A673 (cell line): ENCODE measurements at places on chromosomes 16 and 17. TPM values are rescaled to one million over a fixed set of nuclear protein-coding genes. Genes with fewer than 3 reads are reported as not detected.

- no peak for DNase-seq
These were observed 365.1 kb downstream of the CDH8 start for GRCh38 chr16:61671161-61671560.

DNA sequence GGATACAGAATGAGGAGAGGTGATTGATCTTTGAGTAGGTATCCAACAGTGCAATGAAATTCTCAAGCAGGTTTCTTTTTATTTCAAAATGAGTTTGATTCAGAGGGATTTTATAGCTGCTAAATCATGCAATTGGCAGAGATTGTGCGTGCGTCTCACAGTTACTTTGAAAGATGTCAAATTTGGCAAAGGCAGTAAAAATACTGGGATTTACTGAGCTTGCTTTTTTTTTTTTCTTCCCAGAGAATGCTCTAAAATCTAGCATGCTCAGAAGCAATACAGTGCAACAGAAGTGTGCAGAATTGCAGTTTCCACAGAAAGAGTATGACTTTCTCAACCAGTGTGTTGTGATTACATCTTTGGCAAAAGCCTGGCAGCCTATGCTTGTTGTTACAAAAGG is 410.7 kb upstream of the GOT2 start:
- DNase-seq = no peak

GRCh38 chr17:29177871-29178749 is 2.1 kb downstream of the MYO18A start:
- no peak for DNase-seq

DNA sequence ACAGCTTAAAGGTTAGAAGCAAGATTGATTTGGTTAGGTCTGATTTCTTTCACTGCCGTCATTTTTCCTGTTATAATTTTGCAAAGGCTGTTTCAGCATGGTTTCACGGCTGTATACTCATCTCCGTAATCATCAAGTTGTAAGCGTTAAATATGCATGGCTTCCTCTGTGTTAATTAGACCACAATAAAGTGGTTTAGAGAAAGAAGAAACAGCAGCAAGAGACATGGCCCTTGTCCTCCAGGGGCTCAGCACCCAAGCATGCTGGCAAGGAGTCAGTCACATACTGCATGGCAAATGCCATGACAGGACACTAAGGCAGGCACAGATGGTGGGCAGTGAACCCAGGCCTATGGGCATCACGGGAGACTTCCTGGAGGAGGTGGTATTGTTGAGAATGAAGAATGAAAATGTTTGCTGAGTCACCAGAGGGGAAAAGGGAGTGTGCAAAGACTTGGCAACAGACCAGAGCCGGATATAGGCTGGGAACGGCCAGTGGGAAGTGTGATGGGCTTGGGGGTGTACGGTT is 61.4 kb upstream of the PLCG2 start:
- peak; percentile 33 for DNase-seq

DNA sequence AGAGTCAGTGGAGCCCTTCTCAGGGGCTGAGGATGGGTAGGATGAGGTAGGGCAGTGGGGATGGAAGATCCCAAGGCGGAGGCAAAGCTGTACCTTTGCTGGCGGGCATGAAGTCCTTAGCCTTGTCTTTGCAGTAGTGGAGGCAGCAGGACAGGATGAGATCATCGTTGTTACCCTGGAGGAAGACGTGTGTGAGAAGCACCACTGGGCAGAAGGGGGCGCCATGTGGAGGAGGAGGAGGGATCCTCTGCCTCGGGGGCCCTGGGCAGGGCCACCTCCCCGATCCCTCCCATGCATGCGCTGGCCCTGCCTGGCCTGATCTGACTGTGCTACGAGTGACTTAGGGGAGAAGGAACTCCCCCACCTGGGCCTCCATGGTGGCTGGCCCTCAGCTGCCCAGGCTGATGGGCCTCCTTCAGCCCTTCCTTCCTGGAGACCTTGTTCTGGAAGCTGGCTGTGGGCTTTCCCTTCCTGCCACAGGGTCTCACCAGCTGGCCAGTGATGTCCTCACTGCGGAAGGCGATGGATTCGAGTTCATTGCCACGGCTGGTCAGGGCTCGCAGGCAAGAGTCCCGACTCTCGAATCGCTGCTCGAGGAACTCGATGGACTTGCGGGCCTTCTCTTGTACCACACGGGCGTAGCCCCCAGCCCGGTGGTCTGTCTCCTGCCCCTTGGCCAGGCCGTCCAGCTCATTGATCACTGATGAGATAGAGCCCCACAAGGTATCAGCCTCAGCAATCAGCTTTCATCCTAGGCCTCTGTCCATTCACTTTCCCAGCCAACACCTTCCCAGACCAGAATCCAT is 10.3 kb downstream of the HIC1 start:
- peak; percentile 79 for DNase-seq

- DNase-seq = no peak
These were observed 208.2 kb downstream of the C16orf78 start for GRCh38 chr16:49581630-49582298.

DNA sequence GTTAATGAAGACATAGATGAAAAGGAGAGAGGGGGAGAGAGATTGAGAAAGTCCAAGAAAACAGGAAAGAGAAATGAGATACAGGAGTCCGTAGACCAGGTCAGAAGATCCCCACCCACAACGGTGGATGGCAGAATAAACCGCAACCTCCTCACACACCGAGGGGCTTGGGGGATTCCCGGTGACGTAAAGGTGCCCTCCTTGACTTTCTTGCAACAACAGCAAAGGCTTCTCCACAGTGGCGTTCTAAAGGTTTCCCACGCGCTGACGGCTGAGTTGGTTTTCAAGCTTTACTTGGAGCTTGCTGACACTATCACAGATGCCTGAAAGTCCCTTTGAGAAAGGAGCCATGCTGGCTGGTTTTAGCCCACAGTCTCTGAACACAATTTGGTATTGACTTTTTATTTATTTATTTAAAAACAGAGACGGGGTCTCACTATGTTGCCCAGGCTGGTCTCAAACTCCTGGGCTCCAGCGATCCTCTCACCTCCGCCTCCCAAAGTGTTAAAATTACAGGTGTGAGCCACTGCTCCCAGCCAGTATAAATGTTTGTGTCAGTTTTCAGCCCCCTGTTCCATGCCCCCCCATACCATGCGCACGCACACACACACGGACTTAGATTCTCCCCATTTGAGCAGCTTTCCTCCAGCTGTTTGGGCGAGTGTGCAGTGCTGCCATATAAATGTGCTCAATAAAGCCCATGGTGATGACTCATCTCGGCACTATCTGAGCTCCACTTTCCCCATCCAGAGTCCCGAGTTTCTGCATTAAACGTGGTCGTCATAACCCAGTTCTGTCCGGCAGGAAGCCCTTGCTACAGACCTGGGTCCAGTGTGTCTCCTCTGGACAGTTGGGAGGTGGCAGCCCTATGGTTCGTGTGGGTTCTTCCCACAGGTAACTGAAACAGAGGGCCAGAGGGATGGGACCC is 33.0 kb upstream of the SEC14L1 start:
- DNase-seq = no peak

DNA sequence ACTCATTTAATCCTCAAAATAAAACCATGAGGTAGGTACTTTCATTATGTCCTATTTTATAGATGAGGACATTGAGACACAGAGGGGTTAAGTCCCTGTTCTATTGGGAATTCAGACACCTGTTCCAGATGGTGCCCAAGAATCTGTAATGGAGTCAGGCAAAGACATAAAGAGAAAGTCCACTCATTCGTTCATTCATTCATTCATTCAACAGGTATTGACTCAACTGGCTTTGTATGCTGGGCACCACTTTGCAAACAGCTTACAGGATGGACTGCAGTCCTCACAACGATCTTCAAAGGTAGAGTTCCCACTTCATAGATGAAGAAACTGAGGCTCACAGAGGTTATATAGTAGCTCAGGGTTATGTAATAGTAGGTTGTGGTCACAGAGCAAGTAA is 47.9 kb upstream of the TAC4 start:
- DNase-seq = no peak

DNA sequence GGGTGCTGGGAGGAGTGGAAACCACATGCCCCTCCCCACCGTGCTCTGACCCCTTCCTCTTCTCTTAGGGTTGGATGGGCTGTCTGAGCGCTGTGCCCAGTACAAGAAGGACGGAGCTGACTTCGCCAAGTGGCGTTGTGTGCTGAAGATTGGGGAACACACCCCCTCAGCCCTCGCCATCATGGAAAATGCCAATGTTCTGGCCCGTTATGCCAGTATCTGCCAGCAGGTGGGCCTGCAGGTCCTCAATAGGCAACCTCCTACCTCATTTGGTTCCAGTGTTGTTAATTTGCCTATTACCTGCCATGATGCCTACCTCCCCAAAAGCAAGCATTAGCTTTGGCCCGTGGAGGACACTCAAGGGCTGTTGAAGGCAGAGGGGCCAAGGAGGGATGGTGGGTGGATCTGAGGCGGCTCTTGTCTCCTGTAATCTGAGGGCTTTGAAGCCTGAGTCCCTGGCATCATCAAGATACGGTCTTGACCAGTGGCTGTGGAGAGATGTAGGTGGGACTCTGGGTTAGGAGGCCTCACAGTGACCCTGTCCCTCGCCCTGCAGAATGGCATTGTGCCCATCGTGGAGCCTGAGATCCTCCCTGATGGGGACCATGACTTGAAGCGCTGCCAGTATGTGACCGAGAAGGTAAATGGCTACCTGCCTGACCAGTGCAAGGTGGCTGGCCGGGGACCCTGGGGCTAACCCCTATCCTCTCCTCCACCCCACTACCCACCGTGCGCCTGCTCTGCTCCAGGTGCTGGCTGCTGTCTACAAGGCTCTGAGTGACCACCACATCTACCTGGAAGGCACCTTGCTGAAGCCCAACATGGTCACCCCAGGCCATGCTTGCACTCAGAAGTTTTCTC is 3.4 kb downstream of the ALDOA start:
- peak; percentile 54 for DNase-seq

DNA sequence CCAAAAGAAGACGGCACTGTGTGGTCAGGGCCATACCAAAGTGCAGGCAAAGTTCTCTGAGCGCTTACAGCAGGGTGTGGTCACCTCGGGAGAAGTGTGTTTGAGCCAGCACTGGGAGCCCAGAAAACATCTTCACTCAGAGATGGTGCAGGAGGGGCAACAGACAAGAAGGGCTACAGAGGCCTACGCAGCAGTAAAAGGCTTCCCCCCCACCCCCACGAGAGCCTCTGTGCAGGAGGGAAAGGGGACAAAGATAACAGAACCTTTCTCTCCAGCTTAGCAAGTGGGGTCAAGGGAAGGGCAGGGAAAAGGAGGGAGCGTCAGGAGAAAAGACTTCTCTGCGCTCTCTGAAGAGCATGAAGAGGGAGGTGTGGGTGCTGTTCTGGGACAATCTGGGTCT is 2.8 kb downstream of the VAT1 start:
- no peak for DNase-seq

DNA sequence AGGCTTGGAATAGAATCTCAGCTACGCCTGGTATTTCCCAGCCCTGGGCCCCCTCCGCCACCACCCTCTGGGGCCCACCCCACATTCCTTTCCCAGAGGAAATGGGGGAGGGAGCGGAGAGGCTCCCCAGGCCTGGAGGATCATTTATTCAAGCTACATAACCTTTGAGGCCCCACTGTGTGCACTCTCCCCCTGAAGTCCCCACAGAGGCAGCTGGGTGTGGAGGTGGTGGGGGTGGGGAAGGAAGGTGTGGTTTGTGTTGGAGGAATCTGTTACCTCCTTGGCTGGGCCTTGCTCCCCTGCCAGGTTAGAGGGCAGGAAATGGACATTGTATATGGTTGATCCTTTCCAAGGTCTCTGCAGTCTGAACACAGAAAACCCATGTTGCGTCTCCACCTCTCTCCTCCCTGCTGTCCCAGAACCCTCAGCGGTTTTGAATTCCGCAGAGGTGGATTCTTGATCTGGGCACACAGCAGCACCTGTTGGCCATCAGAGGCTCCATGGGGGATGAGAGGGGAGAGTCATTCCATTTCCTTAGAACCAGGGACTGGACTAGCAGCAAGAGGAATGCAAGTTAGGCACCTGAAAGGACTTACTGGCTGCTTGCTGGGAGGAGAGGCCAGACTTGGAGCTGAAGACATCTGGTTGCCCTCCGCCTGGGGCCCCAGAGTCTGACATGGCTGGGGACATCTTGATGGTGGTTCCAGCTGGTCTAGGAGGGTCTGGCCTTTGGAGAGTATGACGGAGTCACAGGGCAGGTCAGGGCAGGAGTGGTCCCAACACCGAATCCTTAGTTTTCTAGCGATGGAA is 23.0 kb downstream of the ARHGAP23 start:
- peak; percentile 45 for DNase-seq

DNA sequence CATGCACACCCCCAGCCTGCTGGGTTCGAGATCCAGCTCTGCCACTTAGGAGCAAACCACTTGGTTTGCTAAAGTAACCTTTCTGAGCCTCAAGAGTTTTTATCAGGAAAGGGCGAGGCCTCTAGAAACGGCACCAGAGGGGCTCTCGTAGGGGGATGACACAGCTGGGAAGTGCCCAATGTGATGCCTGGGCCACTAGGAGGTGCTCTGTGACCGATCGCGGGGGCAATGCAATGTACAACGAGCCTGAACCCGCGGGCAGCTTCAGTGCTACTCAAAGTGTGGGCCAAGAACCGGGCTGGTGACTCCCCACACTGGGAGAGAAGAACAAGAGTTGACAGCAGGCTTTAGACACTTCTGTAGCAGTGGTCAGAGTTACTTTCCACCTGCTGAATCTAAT is 9.4 kb downstream of the C16orf89 start:
- DNase-seq = peak; percentile 63

- DNase-seq = peak; percentile 94
These were observed 15.4 kb downstream of the FLYWCH1 start for GRCh38 chr16:2927010-2927646.

GRCh38 chr17:1375615-1376014 is 24.4 kb downstream of the YWHAE start:
- DNase-seq = no peak

- no peak for DNase-seq
These were observed 98.6 kb upstream of the CHMP6 start for GRCh38 chr17:80892900-80893603.

- DNase-seq = no peak
These were observed 6.1 kb upstream of the TGFB1I1 start for GRCh38 chr16:31465788-31466370.

- no peak for DNase-seq
These were observed 383.7 kb downstream of the SNX29 start for GRCh38 chr16:12360240-12360639.

- DNase-seq = no peak
These were observed 36.9 kb downstream of the SOCS3 start for GRCh38 chr17:78322858-78323455.

Gene KIF2B
- not detected in 2 replicates for total RNA-seq

Gene SPHK1
- 0.50 and 0.54 TPM in 2 replicates for total RNA-seq

Gene CCL7
- total RNA-seq = not detected in 2 replicates

Gene HOXB6
- 19.8 and 27.6 TPM in 2 replicates for total RNA-seq

Gene KRT15
- not detected in 2 replicates for total RNA-seq

Gene CDT1
- 103 TPM in 2 replicates for total RNA-seq

Gene PHF12
- total RNA-seq = 63.3 and 73.4 TPM in 2 replicates

Gene EFCAB5
- 2.6 and 2.8 TPM in 2 replicates for total RNA-seq

Gene TBC1D3H
- not detected in 2 replicates for total RNA-seq

Gene ITGA2B
- 0.62 and 1.0 TPM in 2 replicates for total RNA-seq

Gene ZNF785
- 21.4 and 23.2 TPM in 2 replicates for total RNA-seq
